ENCODE measurements at places on chromosomes 11 and 22.

DNA sequence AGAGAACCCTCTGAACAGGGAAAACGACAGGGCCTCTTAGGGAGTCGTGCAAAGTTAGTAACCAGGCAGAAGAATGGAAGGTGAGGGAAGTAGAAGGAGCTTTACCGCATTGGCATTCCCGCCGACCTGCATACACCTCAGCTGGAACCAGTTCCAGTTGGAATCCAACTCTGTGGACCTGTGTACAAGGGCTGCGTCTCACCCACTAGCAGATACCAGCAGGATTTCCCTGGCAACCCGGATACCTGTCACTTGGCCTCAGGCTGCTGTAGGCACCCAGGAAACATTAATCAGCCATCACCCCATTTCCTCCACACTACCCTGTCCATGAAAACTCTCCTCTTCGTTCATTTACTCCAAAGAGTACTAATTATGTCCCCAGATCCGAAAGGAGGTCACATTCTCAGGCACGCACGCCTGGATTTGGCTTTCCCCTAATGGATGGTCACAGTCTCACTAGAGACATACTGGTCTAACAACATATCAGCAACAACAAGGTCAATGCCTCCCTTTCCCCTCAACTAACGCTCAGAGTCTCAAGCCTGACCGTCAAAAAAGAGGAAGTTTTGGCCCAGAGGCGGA lies 842 bp downstream of the ARFGAP2 start:
- DNase-seq, result no peak

- DNase-seq, result no peak
Measured at GRCh38 chr11:102581066-102581465, 44.1 kb downstream of the MMP20 start.

DNA sequence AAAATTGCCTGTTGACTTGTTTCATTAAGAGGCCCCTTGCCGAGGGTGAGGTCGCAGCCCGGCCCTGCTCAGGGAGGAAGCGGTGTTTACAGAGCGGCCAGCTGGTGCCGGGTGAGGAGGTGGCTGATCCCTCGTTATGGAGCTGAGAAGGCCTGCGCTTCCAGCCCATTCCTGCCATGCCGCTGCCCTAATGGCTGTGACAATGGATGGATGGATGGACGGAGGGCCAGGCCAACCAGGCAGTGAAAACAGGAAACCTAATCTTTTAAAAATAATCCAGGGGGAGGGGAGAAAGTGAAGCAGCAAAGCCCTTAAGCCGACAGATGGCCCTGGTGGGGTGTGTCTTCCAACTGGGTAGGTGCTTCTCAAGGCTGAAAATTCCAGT lies 38.5 kb downstream of the BCR start:
- DNase-seq, result peak; percentile 83

GRCh38 chr11:70367071-70367470 lies 31.3 kb upstream of the CTTN start:
- DNase-seq, result peak; percentile 22

GRCh38 chr22:37045958-37046357 lies 5.6 kb upstream of the KCTD17 start:
- no peak for DNase-seq

DNA sequence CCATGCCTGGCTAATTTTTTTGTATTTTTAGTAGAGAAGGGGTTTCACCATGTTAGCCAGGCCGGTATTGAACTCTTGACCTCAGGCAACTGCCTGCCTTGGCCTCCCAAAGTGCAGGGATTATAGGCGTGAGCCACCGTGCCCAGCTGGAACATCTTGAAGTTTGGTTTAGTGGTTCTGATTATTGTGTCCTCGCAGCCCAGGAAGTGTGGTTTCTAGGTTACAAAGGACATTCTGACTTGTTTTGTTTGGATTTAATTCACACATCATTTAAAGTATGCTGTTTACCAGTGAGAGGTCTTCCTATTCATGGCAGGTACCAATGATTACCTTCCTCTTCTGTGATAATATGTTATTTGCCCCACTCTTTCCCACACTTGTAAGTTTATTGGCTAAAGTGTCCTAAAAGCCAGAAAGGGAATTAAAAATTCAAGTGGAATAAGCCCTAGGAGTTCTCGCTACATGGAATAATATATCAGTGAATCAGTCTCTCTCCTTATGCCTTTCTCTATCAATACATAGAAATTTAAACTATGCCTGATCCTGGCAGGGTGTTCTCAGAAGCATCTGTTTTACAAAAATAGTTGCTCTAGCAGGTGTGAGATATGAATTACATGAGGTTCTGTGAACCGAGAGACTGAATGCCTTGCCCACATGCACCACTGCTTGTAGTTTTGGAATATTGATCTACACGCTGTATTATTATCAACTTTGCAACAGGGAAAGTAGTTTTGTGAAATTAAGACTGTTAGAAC lies 263.1 kb downstream of the DDX10 start:
- no peak for DNase-seq
